ENCODE measurements at places on chromosomes 6 and 20.
A peak's percentile ranks its signal among the peaks of the same experiment; 100 is the strongest.

- DNase-seq = no peak
Measured at GRCh38 chr6:37724530-37725220, 27.0 kb upstream of the MDGA1 start.

GRCh38 chr6:161021998-161022743 is 30.6 kb downstream of the MAP3K4 start:
- DNase-seq = no peak

DNA sequence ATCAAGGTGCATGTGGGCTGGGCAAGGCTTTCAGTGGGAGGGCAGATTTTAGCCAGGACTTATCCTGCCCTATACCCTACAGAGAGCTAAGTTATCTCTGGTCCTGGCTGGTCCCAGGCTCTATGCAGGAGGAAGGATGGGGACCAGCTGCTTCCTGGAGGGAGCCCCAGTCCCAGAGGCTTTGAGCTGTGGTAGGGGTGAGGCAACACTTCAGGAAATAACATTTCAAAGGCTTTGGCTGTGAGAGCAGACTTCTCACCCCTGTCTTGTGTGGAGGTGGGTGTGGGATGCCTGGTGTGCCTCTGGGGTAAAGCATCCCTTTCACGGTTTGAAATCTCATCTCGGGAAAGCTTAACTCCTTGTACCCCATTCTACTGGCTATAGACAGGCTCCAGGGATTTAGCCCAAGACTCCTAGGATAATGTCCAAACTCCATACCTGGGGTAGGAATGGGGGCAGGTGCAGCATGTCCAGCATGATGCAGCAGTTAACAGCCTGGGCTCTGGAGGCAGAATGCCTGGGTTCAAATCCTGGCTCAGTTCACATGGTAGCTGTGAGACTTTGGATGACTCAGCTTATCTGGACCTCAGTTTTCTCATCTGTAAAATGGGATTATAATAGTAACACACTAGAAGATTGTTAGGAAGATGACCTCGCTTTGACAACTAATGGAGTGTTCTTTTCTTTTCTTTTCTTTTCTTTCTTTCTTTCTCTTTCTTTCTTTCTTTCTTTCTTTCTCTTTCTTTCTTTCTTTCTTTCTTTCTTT is 27.5 kb upstream of the SIRPA start:
- DNase-seq = no peak

- DNase-seq = no peak
Measured at GRCh38 chr6:157732007-157732406, 91.0 kb upstream of the SNX9 start.

DNA sequence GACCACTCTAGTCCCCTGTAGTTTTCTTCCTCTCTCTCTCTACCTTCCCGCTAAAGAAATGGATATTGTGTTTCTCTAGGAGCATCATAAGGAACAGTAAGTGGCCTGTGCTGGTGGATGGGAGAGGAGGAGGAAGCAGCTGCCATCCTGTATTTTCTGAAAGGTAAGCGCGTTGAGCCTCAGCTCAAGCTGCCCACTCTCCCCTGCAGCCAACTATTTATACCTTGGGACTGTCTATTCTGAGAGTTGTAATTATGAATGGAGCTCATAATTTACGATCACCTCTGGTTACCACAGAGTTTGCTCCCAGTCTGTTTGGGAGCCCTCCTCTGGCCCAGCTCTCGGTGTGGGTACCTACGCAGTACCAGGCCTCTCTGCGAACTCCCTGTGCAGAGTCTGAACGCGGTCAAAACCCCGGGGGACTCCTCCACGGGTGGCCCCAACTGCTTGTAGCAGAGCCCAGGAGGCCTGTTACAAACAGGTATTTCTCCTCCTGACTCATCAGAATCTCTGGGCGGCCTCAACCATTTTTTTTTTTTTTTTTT is 285.4 kb downstream of the SMOC2 start:
- no peak for DNase-seq

DNA sequence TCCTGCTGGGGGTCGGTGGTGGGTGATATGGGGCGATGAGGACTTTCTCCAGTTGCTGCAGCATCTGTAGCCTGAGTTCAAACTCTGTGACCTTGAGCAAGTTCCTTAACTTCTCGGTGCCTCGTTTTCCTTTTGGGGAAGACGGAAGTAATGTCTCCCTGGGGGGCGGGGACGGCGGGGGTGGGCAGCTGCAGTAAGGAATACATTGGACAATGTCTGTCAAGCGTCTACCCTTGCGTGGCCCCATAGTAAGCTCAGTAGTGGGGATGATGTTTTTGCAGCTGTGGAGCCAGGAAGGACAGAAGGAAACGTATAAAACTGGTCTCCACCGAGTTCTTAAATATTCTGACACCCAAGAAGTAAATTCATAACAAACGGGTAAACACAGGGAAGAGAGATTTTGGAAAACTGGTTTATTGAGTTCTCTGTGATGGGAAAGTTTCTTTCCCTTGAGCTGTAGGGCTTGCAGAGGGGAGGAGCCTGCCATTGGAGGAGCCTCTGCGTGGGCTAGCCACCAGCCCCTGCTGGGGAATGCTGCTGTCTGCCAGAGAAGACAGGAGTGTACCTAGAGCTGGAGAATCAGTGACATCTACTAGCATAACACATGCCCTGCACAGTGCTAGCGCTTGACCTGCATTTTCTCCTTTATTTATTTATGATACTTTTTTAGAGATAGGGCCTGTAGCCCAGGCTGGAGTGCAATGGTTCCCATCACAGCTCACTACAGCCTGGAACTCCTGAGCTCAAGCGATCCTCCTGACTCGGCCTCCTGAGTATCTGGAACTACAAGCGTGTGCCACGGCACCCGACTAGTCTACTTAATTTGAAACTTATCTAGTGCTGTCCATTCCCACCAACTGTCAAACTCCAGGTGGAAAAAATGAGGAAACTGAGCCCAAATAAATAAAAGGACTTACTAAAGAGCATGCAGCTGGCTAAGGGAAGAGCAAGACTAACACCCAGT is 1.2 kb upstream of the ACSS1 start:
- no peak for DNase-seq

GRCh38 chr6:22657352-22657980 is 88.1 kb downstream of the HDGFL1 start:
- peak; percentile 39 for DNase-seq

DNA sequence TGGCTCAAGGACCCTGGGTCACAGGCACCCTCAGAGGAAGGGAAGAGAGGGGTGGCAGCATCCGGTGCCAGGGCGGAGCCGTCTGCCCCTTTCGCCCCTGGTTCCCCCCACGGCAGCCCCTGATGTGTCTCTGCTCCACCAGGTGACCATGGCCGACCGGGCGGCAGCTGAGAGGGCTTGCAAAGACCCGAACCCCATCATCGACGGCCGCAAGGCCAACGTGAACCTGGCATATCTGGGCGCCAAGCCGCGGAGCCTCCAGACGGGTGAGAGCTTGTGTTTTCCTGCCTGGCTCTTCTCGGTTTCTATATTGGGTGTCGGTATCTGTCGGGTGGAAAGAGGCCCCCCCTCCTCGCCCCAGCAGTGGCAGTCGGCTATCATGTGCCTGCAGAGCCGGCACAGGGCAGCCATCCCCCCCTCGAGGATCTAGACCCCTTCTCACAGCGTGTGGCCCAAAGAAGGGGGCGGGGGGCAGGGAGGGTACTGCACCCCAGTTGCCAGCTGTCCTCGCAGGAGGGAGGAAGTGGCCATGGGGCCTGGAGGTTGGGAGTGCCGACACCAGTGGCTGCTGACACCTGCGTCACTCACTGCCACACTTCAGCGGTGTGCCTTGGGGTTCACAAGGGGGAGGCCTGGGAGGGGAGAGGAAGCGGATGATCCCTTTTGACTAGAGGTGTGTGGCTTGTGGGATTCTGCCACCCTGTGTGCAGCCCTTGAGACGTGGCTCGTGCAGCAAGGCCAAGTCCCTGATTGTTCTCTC is 1.5 kb downstream of the RBM38 start:
- no peak for DNase-seq

DNA sequence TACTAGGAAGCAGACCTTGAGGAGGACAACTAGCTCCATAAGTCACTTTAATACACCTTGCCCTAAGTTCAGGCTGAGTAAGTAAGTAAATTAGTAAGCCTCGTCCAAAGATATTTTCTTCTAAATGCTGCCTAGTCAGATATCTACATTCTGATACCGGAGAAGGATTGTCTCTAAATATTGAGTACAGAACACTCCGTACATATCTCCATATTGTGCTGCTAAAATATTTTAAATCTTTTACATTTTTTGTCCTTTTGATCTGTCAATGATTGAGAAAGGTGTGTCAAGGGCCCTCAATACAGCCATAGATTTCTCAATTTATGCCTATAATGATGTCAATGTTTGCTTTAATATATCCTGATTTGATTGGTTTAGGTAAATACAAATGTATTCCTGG is 3.2 kb downstream of the WFDC8 start:
- DNase-seq = no peak

GRCh38 chr6:21265034-21265729 is 328.4 kb upstream of the SOX4 start:
- no peak for DNase-seq

DNA sequence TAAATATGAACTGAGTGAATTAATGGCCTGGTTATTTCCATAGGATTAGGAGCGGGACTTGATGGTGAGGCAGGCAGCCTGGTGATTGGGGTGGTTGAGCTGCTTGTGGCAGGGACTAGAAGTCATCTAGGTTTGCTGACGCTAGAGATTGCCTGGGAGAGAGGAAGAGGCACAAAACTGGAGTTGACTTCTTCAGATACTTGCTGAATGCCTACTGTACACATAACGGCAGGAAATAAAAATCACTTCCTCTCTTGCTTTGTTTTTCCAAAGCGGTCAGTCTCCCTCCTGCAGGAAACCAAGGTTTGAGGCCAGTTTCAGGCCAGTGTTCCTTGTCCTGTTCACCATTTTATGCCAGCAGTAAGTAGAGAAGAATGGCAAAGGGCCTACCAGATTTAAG is 36.7 kb upstream of the MYLIP start:
- DNase-seq = no peak

GRCh38 chr6:52489881-52490280 is 69.7 kb downstream of the EFHC1 start:
- DNase-seq = no peak

- peak; percentile 98 for DNase-seq
Measured at GRCh38 chr20:11229772-11230171, 556.0 kb upstream of the JAG1 start.

GRCh38 chr20:58523072-58523970 is 8.1 kb upstream of the APCDD1L start:
- peak; percentile 25 for DNase-seq

DNA sequence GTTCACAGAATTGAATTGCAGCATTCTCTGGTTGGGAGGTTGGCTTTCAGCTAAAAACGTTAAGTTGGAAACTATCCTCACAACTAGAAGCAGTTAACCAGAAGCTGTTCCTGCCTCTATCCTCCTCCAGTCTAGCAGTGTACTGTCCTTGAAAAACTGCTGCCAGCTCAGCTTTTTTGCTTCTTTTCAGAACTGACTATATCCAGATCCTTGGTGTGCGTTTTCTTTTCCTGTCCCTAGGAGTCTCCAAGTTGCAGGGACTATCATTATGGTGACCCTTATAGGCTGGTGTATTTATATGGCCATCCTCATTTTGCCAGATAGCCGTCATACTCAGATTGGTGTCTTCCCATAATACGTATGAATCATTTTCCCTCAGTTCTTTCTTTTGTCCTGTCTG is 5.5 kb downstream of the ITCH start:
- no peak for DNase-seq

- no peak for DNase-seq
Measured at GRCh38 chr6:45983062-45983461, 32.6 kb downstream of the CLIC5 start.

GRCh38 chr20:46559685-46560440 is 9.4 kb upstream of the OCSTAMP start:
- no peak for DNase-seq

DNA sequence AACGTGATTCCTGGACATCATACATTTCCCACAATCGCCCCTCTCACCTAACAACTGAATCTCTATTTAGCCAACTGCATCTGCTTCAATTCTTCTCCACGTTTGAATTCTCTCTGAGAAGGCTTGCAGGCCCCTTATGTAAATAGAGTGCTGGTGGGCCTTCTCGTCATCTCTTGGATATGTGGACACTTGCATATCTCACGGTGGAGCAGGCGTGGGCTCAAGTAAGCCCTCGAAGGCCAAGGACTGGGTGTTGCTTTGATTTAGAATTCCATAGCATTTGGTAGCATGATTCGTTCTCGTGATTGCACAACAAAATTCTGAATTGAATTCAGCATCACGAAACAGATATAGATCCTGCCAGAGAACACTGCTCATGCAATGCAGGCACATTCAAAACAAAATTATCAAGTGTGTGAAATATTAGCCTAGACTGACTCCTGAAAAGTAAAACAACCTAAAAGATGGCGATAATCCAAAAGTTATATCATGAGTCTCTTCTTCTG is 613.6 kb downstream of the TFAP2A start:
- DNase-seq = no peak

- DNase-seq = peak; percentile 19
Measured at GRCh38 chr6:42745083-42745639, 742 bp downstream of the TBCC start.

- no peak for DNase-seq
Measured at GRCh38 chr20:46408281-46408731, 1.9 kb upstream of the ELMO2 start.

DNA sequence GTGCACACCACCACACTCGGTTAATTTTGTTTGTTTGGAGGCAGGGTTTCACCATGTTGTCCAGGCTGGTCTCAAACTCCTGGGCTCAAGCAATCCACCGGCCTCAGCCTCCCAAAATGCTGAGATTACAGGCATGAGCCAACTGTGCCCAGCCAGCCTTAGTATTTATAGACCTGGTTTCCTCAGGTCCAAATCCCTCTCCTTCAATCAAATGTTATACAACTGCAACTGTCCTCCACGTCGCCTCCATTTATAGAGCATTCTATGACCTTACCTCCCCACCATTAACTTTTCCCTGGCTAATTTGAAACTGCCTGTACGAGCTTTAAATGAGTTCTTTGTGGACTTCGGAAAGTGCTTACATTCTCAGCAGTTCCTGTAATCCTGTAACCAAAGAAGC is 39.3 kb upstream of the IPCEF1 start:
- DNase-seq = no peak

- DNase-seq = no peak
Measured at GRCh38 chr6:40630051-40630450, 42.9 kb upstream of the LRFN2 start.

DNA sequence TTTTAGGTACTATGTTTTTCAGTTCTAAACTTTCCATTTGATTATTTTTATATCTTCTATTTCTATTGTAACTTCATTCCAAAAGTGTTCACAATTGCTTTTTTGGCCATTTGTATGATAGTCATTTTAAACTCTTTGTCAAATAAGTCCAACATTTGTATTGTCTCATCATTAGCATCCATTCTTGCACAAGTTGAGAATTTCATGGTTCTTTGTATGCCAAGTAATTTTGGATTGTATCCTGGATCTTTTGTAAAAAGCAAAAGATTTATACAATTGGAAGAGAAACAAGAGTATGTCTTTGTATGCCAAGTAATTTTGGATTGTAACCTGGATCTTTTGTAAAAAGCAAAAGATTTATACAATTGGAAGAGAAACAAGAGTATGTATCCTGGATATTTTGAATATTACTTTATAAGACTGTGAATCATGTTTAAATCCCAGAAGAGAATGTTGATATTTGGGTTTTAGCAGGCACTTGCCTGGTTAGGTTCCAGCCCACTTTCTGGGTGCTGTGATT is 36.9 kb upstream of the NT5E start:
- DNase-seq = no peak

Data from fibroblast of lung (primary cell).